ENCODE measurements at places on chromosomes 6 and 20. TPM values are rescaled to one million over a fixed set of nuclear protein-coding genes. Genes with fewer than 3 reads are reported as not detected.

The FNDC11 gene
- total RNA-seq = 5.1 TPM

The KCNK16 gene
- not detected for total RNA-seq

DNA sequence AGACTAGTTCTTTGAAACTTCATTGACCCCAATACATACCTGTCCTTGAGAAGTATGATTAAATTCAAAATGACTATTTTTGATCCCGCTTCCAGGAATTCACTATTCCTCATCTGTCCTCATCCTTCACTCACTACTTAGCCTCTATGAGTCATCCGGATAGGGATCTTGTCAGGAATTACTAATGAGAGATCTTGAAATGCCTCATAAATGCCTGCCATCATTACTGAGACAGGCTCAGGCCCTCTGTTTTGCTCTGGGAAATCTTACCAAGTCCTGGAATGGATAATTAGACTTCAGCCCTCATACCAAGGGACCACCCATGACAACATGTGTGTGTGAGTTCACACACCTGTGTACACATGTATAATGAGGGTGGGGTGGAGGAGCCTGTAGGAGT is 2.8 kb upstream of the CYP24A1 start:
- DNase-seq = no peak

- DNase-seq = no peak
Observed at GRCh38 chr6:141667580-141668309, 465.0 kb upstream of the GJE1 start.

The HLA-DRB5 gene
- 174 TPM for total RNA-seq

GRCh38 chr6:51963980-51964379 is 123.4 kb downstream of the PKHD1 start:
- DNase-seq = no peak

GRCh38 chr20:58511861-58512260 is 3.3 kb downstream of the APCDD1L start:
- no peak for DNase-seq

DNA sequence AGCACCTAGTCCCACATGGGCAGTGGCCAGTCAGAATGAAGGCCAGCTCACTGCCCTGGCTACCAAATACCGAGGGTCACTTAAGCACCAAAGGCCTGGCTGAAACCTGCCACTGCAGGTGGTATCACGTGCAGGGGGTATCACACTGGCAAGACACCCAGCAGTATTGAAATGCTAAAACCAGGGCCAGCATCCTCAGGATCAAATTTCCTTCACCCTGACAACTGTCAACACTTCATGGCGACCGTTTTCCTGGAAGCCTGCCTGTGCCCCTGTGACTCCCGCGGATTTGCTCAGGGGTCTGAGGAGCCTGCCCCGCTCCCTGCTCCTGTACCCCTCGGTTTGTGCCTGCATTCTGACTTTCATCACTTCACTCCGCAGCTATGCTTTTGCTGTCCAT is 151.1 kb downstream of the TTLL2 start:
- DNase-seq = no peak

The DYNLT1 gene
- 38.5 TPM for total RNA-seq

DNA sequence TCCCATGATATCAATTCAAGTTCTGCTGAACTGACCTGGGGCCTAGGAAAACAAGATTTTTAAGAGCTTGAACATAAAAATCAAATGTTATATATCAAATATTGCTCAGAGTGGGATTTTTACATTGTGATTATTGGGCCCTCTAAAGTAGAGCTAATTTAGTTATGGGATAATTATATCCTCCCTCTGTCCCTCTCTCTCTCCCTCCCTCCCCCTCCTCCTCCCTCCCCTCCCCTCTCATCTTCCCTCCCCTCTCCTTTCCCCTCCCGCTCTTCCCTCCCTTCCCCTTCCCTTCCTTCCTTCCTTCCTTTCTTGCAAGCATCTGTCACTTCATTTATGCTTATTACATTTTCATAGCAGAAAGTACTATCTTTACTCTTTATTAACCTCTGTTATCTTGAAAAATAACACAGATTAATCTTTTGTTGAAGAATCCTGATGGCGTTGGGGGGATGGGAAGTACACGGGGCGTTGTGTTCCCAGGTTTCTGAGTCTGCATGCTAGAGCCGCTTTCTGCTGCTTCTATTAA is 32.8 kb downstream of the KIF25 start:
- DNase-seq = no peak

GRCh38 chr6:5078121-5078669 is 6.9 kb upstream of the PPP1R3G start:
- DNase-seq = peak; percentile 27

DNA sequence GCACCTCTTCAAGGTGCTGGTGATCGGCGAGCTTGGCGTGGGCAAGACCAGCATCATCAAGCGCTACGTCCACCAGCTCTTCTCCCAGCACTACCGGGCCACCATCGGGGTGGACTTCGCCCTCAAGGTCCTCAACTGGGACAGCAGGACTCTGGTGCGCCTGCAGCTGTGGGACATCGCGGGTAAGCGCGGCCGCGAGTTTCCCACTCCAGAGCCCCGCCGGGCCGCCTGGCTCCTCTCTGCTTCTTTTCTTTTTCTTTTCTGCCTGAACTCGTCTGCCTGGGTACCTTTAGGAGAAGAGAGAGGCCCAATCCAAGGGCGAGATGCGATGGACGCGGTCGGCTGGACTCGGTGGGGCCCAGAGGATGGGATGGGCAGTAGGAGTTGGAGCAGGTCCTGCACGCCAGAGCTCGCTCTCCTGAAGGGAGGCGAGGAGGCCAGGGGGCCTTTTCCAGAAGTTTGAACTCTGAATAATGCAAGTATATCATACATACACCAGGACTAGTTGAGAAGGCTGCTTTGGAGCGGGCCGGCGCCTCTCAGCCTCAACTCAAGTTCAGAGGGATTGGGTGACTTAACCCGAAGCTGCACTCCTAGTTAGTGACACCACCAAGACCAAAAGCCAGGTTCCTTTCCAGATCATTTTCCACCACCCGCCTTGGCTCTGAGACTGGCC is 445 bp downstream of the RAB32 start:
- no peak for DNase-seq

The METTL24 gene
- total RNA-seq = not detected

DNA sequence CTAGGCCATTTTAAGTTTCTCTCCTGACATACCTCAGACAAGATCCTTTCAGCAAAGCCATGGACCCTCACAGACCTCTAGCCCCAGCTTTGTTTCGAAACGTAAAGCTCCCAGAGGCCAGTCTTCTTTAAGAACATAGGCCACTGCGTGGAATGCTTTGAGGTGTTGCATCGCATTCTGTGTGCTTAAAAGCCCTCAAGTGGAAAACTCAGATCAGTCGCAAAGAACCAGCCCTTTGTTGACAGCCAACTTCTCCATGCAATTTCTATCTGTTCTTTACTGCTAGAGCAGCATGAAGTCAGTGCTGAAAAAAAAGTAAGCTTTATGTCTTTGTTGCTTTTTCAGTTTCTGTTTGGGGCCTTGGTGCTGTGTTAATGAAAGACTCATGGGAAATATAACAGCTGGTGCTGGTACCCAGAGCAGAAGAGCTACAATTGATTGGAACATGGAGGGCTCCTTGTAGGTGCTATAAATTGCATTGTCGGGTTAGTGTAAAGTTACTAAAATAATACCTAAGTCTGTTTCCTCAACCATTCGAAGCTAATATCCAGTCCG is 142.6 kb downstream of the MAP3K7 start:
- DNase-seq = no peak

- DNase-seq = no peak
Observed at GRCh38 chr6:15296735-15297134, 50.9 kb downstream of the JARID2 start.

The RAB44 gene
- total RNA-seq = 0.19 TPM

DNA sequence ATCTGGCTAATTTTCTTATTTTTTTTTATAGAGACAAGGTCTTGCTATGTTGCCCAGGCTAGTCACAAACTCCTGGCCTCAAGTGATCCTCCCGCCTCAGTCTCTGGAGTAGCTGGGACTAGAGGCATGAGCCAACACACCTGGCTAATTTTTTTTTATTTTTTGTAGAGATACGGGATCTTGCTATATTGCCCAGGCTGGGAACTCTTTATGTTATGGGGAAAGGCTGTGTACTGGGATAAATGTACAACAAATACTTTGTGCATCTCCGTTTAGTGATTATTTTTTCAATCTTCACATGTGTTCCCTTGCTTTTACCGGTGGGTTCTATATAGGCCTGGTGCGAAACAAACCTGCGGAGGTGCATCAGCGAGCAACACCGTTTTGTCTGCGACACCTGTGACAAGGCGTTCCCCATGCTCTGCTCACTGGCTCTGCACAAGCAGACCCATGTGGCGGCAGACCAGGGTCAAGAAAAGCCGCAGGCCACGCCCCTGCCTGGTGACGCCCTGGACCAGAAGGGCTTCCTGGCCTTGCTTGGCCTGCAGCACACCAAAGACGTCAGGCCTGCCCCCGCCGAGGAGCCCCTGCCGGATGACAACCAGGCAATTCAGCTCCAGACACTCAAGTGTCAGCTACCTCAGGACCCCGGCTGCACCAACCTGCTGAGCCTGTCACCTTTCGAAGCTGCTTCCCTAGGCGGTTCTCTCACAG is 84.2 kb downstream of the SSR1 start:
- DNase-seq = no peak

The EYS gene
- not detected for total RNA-seq

- no peak for DNase-seq
Observed at GRCh38 chr6:11426571-11426970, 111.0 kb upstream of the TMEM170B start.

GRCh38 chr6:55543633-55544309 is 35.2 kb downstream of the HMGCLL1 start:
- no peak for DNase-seq

DNA sequence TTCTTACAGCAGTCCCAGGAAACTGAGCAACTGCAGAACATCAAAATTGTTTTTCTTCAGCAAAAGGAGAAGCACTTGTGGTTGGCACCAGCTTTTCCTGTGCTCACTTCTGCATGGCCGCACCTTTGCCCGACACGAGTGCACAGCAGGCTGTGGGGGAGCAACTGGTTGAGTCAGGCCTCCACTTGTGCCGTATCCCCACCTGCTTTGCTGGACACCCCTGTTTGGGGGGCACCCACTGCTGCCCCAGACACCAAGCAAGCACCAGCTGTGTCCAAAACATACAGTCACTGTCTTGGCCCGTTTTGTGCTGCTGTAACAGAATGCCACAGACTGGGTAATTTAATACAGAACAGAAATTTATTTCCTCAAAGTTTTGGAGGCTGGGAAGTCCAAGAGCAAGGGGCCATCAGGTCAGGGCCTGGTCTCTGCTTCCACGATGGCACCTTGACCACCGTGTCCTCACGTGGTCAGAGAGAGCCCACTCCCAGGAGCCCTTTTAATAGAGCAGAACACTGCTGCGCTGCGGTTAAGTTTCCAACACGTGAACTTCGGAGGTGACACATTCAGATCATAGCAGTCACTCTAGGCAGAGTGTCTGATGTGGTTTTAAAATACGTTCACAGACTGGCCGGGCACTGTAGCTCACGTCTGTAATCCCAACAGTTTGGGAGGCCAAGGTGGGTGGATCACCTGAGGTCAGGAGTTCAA is 8.7 kb upstream of the GMEB2 start:
- peak; percentile 84 for DNase-seq

The COL9A1 gene
- total RNA-seq = not detected

The SRMS gene
- 0.17 TPM for total RNA-seq

GRCh38 chr20:16419138-16419715 is 154.0 kb downstream of the KIF16B start:
- no peak for DNase-seq

The CDKN1A gene
- 45.5 TPM for total RNA-seq

The FAM184A gene
- total RNA-seq = 0.27 TPM

The CLIC5 gene
- 0.80 TPM for total RNA-seq

The ENPP3 gene
- 0.25 TPM for total RNA-seq

Data from B cell (primary cell).